ENCODE measurements at places on chromosomes 11 and 22.
A peak's percentile ranks its signal among the peaks of the same experiment; 100 is the strongest.

DNA sequence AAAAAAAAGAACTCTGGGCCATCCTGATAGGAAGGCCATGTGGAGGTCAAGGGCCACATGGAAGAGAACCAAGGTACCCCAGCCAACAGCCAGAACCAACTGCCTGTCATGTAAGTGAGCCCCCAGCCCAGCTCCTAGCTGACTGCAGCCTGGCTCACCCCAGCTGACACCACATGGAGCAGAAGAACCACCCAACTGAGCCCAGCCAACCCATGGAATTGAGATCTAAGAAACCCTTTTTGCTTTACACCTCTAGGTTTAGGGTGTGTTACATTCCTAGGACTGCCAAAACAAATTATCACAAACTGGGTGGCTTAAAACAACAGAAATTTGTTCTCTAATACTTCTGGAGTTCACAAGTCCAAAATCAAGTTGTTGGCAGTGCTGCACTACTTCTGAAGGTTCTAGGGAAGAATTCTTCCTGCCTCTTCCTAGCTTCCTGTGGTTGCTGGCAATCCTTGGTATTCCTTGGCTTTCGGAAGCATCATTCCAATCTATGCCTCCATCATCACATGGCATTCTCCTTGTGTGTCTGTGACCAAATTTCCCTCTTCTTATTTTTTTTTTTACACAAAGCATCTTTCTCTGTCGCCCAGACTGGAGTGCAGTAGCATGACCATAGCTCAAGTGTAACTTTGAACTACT, 4.4 kb downstream of the C11orf86 start:
- DNase-seq, result no peak

DNA sequence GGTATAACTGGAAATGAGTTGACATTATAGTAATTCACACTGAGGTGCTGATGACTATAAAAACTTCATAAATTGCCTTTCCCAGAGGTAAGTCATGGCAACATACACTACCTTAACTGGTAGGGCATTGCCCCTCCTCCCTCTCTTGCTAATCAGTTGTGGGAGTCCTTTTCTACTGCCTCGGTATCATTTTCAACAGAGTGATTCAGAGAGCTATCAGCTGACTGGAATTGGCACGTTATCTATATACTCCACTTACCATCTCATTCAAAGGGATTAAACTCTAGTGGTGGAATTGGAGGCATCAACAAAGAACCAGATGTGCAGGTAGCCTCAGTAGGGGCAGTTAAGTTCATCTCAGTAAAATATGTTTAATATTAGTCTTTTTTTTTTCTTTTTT, 8.0 kb upstream of the NUP160 start:
- no peak for DNase-seq

DNA sequence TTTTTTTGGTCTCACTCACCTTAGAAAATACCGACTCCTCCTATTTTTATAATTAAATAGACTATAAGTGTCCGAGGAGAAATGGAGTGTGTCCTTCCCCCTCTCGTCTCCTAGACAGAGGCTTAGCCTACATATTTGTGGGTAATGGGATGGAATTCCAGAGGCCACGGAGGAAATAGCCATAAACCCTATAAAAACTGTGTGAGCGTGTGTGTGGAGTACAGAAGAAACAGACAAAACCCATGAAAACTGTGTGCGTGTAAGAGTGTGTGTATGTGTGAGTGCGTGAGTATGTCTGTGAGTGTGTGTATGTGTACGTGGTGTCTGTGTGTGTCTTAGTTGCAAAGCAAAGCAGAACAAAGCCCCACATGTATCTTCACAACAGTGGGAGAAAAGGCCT, 883.5 kb downstream of the OPCML start:
- no peak for DNase-seq

DNA sequence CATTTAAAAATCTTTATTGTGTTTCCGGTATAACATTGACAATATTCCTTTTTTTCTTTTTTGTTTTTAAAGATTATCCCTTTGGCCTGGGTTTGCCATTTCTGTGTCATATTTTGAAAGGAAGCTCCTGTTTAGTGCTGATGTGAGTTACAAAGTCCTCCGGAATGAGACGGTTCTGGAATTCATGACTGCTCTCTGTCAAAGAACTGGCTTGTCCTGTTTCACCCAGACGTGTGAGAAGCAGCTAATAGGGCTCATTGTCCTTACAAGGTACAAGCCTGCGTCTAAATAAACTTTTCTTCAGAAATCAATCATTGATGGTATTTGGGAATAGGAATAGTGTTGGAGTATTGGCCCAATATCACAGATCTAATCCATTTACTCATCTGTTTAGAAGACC, 19.8 kb downstream of the PIWIL4 start:
- DNase-seq, result no peak

- no peak for DNase-seq
Observed at GRCh38 chr11:110011595-110011994, 81.6 kb upstream of the ZC3H12C start.

DNA sequence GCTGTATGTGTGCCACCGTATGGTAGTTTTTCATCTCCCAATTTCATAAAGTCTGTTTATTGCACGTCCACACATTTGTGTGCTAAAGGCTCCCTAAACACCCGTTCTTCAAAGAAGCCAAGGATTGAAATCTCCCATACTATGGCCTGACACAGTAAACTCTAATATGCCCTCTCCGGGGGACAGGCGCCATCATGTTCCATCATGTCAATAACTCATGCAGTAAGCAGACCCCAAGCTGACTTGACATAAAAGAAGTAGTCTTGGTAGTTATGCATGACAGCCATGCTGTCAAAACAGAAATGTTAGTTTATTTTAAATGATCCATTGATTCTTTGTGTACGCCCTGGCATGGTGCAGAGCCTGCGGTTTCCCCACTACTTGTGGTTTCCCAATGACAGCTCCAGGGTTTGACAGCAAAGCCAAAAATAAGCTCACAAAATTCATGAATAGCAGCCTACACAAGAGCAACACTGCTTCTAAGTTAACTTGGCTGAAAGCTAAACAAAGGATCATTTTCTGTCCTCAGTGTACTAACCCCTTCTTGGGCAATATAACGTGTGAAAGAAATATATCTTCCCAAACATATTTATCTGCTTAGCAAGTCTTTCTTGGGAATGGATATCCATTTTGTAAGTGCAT, 56.5 kb upstream of the CABP7 start:
- no peak for DNase-seq

GRCh38 chr11:114426280-114426679, 13.0 kb upstream of the REXO2 start:
- DNase-seq, result no peak

- DNase-seq, result no peak
Observed at GRCh38 chr11:15890031-15890713, 466.2 kb downstream of the SOX6 start.

- DNase-seq, result peak; percentile 90
Observed at GRCh38 chr11:110134110-110134509, 40.9 kb downstream of the ZC3H12C start.

All from NCI-H1105 (cell line).